Posterior cingulate gyrus (tissue), 11 donors: ENCODE measurements at places on chromosomes 5 and 9.

GRCh38 chr5:149937610-149938009 is 7.0 kb downstream of the PDE6A start:
- DNase-seq: no peak

DNA sequence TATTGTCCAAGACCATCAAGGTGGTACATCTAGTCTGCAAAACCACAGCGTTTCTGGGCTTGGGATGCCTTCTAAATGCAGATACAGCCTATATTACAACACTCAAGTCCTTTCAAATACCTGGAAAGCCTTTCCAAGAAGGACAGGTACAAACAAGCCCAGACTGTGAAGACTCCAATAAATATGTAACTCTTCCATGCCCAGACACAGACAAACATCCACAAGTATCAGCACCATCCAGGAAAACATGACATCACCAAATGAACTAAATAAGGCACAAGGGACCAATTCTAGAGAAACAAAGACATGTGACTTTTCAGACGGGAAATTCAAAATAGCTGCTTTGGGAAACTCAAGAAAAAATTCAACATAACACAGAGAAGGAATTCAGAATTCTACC is 152.7 kb upstream of the POC5 start:
- DNase-seq: no peak

DNA sequence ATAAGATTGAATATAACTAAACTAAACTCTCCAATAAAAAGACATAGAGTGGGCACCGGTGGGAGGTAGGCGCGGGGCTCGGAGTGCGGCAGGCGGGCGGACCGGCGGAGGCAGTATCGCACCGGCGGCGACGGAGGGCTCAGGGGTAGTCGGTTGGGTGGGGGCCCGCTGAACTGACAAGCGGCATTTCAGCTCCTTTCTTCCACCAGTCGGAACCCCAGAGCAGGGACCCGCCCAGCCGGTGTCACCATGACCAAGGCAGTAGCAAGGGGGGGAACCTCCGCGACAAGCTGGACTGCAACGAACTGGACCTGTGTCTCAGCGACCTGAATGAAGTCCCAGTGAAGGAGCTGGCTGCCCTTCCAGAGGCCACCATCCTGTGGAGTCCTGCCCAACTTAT is 156.7 kb downstream of the HINT1 start:
- no peak for DNase-seq

GRCh38 chr9:114899461-114899860 is 30.9 kb downstream of the TNFSF8 start:
- DNase-seq: no peak
